ENCODE measurements at places on chromosomes 6 and 20.

- no peak for DNase-seq
Measured at GRCh38 chr6:74213995-74214394, 518.0 kb downstream of the CD109 start.

GRCh38 chr20:58330249-58330648, 20.7 kb downstream of the RAB22A start:
- DNase-seq: no peak

- DNase-seq: no peak
Measured at GRCh38 chr6:115885636-115886366, 174.9 kb downstream of the FRK start.

DNA sequence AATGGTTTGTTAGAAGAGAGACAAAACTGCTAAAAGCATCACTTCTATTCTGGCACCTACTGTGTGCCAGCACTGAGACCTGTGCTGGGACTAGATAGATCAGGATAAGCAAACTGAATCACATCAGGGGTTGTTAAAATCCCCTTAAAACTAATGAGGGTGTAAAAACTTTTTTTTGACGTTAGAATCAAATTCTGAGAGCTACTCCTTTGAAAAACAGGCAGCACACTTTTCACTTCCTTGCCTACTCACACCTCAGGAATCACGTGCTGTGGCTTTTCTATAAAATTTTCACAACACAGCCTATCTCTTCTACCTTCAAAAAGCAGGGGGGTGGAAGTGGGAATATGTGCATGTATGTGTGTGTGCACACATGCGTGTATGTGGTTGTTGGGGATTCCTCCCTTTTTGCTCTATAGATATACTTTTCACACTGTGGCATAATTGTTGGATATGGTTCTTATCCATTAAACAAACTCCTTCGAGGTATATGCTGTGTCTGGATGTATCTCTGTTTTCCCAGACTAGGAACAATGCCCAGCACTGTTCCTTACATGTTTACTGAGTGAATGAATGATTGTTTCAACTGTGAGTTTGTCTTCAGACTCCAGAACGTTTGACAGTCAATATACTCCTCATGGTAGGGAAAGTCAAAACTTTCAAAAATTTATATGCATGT, 105.4 kb downstream of the FYN start:
- no peak for DNase-seq

GRCh38 chr6:159541296-159541695, 151.7 kb downstream of the SOD2 start:
- DNase-seq: no peak

- DNase-seq: no peak
Measured at GRCh38 chr6:148535976-148536375, 193.3 kb downstream of the SASH1 start.

Data from activated CD4-positive, alpha-beta T cell treated with anti-CD3 and anti-CD28 coated beads for 24 hours (primary cell).